Brain microvascular endothelial cell (primary cell): ENCODE measurements at places on chromosomes 13 and 19.

- no peak for DNase-seq
Observed at GRCh38 chr13:113762538-113762937, 3.5 kb downstream of the TMEM255B start.

DNA sequence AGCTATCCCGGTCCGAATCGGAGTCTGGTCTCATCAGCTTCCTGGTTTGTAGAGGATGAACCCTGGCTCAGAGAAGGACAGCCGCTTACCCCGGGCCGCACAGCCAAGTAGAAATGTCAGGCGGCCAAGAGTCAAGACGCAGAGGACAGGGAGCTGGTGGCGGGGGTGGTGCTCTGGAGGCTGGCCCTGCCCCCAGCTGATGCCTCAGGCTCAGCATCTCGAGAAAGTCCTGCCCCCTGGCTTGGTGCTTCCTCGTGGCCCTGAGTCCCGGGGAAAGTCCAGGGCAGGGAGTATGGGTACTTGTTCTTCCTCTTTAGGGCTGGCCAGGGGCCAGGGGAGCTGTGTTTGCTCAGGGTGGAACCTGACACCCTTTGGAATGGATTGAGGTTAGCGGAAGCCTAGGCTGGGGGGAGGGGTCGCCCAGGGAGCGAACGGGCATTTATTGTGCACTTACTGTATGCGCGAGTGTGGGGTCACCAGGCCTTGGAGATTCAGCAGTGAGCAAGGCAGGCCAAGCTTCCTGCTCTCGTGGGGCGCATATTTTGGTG, 2.2 kb downstream of the TJP3 start:
- DNase-seq = peak; percentile 20

DNA sequence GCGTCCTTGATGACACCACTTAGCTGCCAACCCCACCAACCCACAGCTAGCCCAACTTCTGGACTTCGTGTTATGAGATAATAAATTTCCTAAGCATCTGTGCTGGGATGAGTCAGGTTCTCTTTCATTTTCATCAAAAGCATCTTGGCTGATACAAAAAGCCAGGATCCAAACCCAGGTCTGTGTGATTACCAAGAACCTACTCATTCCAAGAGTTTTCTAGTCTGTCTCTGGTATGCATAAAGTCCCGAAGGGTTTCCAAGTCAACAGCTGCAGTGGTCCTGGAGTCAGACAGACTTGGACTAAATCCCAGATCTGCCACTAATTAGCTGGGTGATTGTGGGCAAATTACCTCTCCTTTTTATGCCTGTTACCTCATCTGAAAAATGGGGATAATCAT, 55.5 kb upstream of the SERP2 start:
- DNase-seq = no peak

DNA sequence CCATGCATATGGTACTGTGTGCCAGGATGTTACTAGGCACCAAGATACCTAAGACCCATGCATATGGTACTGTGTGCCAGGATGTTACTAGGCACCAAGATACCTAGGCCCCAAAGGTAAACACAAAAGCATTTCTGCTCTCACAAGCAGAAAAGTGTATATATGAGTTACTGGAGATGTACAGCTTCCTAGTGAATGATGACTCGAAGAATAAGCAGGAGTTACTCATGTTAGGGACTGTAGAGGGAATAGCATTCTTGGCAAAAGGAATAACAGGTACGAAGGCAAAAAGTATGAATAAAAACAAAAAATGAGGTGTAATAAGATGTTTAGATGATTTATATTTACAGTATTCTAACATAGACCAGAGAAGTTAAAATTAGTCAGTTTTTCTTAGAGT, 383.7 kb downstream of the DIAPH3 start:
- no peak for DNase-seq

DNA sequence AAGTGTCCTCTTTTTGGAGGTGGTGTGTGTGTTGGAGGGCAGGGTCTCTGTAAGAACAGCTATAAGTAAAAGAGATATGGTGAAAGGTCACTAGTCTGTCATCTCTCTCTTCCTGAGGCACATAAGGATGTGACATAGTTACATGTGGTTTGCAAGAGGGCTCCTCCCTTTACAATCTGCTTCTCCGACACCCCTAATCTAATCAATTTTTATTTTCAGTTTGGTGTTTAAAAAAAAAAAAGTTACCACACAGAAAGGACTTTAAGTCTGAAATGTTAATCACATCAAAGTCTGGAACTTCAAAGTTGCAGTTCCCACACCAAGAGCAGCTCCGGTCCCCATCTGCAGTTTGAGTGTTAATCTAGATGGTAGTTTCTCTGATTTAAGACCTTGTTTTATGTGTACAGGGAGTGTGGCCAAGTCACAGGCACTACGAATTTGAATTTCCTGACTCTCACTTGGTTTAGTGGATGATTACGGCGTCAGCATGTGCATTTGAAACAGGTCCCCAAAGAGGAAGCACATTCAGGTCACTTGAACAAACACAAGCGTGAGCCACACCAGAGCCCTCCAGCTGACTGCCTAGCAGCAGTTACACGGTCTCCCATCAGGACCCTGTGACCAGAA, 53.1 kb downstream of the FOXO1 start:
- no peak for DNase-seq
